Effector memory CD8-positive, alpha-beta T cell (primary cell): ENCODE measurements at places on chromosomes 7 and 10.
A peak's percentile ranks its signal among the peaks of the same experiment; 100 is the strongest.

DNA sequence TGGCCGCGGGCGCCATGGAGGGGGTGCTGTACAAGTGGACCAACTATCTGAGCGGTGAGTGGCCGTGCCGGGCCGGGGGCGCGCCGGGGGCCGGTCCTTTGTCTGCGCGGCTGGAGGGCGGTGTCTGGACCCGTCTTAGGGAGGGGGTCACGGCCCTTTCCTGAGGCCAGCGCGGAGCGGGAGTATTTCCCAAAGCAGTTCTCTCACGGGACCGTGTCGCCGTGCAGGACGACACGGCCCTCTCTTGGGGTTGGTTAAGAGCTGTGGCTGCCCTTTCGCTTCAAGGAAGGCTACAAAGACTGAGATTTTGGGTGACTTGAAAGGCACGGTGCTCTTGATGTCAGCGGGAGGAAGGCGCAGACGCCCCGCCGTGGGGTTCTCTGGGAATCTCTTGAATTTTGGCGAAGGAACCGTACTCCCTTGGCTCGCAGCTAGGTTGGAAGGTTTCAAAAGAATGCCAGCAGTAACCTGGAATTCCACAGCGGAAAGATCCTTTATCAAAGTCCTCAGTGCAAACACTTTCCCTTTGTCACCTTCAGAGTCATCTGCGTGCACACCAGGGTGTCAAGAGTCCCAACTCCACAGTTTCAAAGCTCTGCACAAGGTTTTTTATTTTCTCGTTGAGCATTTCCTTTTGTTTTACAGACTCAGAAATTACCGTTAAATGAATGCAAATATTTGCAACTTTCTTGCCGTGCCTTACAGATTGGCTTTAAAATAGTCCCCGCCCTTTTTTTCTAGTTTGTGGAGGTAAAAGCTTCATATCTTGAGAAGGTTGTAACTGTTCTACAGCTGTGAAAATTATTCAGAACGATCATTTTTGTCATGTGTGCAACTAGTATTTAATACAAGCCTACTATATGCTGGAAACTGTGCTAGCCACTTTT, 780 bp downstream of the PLEKHA8 start:
- DNase-seq, result peak; percentile 29

DNA sequence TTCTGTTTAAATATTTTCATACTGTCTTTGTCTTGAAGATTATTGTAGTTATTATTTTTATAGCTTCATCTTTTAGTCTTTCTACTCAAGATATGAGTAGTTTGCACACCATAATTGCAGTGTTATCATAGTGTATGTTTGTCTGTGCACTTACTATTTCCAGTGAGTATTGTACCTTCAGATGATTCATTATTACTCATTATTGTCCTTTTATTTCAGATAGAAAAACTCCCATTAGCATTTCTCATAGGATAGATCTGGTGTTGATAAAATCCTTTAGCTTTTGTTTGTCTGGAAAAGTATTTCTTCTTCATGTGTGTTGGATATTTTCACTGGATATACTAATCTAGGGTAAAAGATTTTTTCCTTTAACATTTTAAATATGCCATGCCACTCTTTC, 646.2 kb upstream of the GRM3 start:
- no peak for DNase-seq

GRCh38 chr7:135510592-135511183, 786 bp upstream of the CNOT4 start:
- peak; percentile 0 for DNase-seq

GRCh38 chr10:116756277-116756676, 13.9 kb upstream of the HSPA12A start:
- no peak for DNase-seq

DNA sequence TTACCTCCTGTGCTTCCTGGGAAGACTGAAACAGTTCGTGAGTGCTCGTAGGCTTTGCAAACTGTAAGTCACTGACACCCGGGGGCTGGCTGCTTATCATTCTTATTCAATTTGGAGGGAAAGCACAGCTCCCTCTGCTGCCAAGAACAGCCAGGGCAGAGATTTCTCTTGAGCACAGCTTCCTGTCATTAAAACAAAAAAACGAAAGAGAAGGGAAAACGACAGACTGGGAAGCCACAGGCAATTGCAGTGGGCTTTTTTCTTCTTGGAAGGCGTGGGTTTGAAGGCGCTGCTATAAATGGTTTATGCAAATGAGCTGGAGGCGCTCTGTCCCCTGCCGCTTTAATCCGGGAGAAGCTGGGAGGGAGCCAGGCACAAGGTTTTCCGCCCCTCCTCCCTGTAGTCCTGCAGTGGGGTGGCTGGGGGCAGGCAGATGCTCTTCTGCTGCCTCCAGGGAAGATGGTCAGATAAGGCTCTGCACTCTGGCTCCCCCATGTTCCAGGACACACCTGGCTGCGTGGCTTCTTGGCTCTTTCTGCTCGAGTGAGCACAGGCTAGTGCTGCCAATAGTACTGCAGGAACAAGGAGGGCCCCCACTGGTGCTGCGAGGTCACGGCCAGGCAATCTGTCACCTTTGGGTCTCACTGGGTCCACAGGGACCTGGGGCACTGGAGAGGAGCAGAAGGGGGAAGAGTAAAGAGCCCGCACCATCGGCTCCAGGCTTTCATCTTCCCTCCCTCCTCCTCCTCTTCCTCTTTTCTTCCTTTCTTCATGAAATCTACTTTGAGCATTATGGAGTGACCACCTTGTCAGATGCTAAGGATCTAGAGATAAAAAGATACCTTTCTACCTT, 49.5 kb downstream of the NEURL1 start:
- peak; percentile 21 for DNase-seq

- DNase-seq, result no peak
Measured at GRCh38 chr10:102691285-102692066, 22.7 kb downstream of the ARL3 start.
